ENCODE measurements at places on chromosomes 16 and 17. TPM values are rescaled to one million over a fixed set of nuclear protein-coding genes. Genes with fewer than 3 reads are reported as not detected.

Gene KRT32
- total RNA-seq, result not detected

DNA sequence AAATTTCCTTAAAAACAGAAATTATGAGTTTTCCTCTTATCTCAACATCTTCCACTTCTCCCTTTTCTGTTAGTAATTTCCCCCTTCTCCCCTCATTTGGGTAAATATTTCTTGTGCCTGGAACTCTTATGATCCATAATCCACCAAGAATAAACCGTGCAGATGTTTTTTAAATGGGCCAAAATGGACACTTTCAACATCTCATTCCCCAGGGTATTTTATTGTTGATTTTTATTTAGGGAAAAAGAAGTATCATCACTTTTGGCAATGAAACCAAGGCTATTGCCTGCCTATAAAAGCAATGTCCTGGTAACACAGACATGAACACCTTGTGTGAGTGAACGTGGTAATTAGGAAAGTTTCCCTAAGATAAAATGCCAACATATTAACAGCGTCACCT, 54.6 kb downstream of the IRX6 start:
- H3K27ac ChIP-seq, result no peak overlapping the region
- no peaks in the 10 kb centered on the region for H3K36me3 ChIP-seq
- no peak overlapping the region for H3K4me3 ChIP-seq
- H3K27me3 ChIP-seq, result peaks cover 31% of the 10 kb centered on the region
- H3K4me1 ChIP-seq, result no peaks in the 10 kb centered on the region

DNA sequence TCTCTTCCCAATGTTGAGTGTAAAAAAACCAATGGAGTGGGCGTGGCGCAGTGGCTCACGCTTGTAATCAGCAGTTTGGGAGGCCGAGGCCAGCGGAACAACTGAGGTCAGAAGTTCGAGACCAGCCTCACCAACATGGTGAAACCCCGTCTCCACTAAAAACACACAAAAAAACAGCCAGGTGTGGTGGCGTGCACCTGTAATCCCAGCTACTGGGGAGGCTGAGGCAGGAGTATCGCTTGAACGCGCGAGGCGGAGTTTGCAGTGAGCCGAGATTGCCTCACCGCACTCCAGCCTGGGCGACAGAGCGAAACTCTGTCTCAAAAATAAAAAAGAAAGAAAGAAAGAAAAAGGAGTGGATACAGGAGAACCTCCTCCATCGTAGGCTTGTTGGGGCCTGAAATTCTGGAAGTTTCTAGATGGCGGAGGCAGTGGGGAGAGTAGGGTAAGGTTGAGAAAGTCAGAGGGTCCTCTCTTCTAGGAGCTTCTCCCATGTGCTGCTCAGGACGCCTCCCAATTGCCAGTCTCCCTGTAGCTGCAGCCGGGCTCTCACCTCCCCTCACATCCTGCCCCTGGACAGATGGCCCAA, 709 bp upstream of the ZNF764 start:
- peak overlapping the region; percentile 74 for H3K4me3 ChIP-seq
- H3K27me3 ChIP-seq, result no peaks in the 10 kb centered on the region

DNA sequence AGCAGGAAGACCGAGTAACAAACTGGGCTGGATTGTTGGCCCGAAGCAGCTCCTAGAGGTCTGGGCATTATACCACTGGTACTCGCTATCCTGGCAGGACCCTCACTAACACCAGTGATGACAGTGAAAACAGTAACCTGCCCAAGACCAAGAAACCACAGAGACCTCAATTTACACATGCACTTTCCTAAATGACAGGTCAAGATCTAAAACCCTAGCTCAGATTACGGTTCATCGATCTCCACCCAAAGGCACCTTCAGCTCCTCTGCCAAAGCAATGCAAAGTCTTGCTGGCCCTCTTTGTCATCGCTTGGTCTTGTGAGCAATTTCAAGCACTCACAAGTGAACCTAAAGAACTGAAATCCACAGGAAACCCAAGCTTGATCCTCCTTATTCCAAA, 1.5 kb downstream of the PIP4K2B start:
- peak overlapping the region; percentile 90 for H3K4me3 ChIP-seq
- peak overlapping the region; percentile 93 for H3K27ac ChIP-seq
- no peak for DNase-seq
- peaks cover 11% of the 10 kb centered on the region for H3K36me3 ChIP-seq

DNA sequence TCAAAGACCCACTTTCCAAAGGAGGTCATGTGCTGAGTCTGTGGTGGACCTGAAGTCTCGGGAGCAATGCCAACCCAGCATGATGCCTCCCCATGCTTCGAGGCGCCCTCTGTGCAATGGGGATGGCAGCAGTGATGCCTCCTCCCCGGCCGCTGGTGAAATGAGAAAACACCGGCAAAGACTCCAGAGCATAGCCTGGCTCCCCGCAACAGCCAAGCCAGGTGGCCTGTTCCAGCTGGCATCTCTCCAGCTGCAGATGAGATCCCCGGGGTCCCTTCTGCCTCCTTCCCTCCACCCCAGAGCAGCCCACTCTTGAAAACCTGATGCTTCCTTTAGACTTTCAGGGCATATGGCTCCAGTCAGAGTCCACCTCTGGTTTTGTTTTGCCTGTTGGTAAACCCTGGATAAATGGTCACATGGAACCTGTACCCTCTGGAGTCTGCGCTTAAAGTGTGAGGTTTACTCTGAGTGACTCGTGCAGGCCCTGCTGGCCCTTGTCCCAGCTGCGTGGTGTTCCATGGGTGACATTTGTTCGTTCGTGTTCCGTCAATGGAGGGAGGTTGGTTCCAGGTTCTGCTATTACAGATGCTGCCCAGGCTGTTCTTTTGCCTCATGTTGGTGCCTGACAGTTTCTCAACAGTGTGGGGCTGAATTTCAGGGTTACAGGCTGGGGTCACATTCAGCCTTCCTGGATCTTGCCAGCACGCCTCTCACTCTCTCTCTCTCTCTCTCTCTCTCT, 181.8 kb upstream of the CIBAR2 start:
- H3K27ac ChIP-seq, result no peak overlapping the region
- H3K4me3 ChIP-seq, result no peak overlapping the region
- no peak for DNase-seq
- H3K4me1 ChIP-seq, result no peaks in the 10 kb centered on the region
- H3K27me3 ChIP-seq, result peaks cover 4% of the 10 kb centered on the region

GRCh38 chr17:2593821-2594721, 617 bp downstream of the PAFAH1B1 start:
- H3K4me3 ChIP-seq, result peak overlapping the region; percentile 93
- DNase-seq, result peak; percentile 93
- H3K4me1 ChIP-seq, result peaks cover 38% of the 10 kb centered on the region
- H3K27ac ChIP-seq, result peak overlapping the region; percentile 99

- peaks cover 36% of the 10 kb centered on the region for H3K4me1 ChIP-seq
- H3K4me3 ChIP-seq, result no peak overlapping the region
- H3K27ac ChIP-seq, result peak overlapping the region; percentile 87
- peaks cover 1% of the 10 kb centered on the region for H3K36me3 ChIP-seq
- no peak for DNase-seq
These were observed 34.8 kb upstream of the LITAF start for GRCh38 chr16:11621539-11621919.

GRCh38 chr16:75322740-75323139, 71.3 kb upstream of the BCAR1 start:
- peak overlapping the region; percentile 29 for H3K27ac ChIP-seq
- H3K4me3 ChIP-seq, result no peak overlapping the region
- DNase-seq, result no peak
- H3K27me3 ChIP-seq, result no peaks in the 10 kb centered on the region
- H3K4me1 ChIP-seq, result peaks cover 55% of the 10 kb centered on the region

- peaks cover 12% of the 10 kb centered on the region for H3K27me3 ChIP-seq
- no peak for DNase-seq
- H3K27ac ChIP-seq, result no peak overlapping the region
- H3K4me1 ChIP-seq, result no peaks in the 10 kb centered on the region
- no peak overlapping the region for H3K4me3 ChIP-seq
- peaks cover 2% of the 10 kb centered on the region for H3K36me3 ChIP-seq
These were observed 17.4 kb upstream of the NOS2 start for GRCh38 chr17:27817731-27818130.

- DNase-seq, result no peak
- peaks cover 6% of the 10 kb centered on the region for H3K4me1 ChIP-seq
- H3K4me3 ChIP-seq, result no peak overlapping the region
- H3K36me3 ChIP-seq, result no peaks in the 10 kb centered on the region
- no peaks in the 10 kb centered on the region for H3K27me3 ChIP-seq
These were observed 80.0 kb downstream of the CCDC182 start for GRCh38 chr17:57665128-57665527.

DNA sequence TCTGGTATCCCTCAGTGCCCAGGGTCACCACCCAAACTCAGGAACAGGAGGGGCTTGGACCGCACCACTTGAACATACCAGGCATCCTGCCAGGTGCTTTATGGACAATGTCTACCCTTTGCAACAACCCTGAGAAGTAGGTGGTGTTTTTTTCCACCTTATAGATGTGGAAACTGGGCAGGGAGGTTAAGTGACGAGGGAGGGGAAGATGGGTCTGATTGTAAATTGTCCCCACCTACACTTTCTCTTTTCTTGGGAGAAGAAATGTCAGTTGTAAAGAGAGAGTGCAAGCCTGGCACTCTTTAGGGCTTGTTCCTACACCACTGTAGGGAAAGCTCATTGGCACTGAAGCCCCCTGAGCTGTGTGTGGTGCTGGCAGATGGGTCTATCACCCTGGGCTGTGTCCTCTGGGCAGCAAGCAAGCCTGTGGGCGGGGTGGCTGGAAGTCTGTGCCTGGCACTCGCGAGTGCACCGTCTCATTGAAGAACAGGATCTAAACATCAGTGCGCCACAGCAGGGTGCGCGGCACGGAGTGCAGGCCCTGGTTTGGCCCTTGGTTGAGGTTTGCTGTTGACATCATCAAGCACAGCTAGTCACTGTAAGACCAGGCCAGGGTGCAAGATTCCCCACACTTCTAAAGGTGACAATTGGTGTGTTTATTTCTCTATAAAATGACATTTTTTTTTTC, 15.1 kb downstream of the NOD2 start:
- H3K4me3 ChIP-seq, result no peak overlapping the region
- peaks cover 8% of the 10 kb centered on the region for H3K36me3 ChIP-seq
- H3K27ac ChIP-seq, result no peak overlapping the region
- peaks cover 16% of the 10 kb centered on the region for H3K27me3 ChIP-seq
- no peak for DNase-seq

Data from chondrocyte (in vitro differentiated cells).